ENCODE measurements at places on chromosomes 16 and 17.

DNA sequence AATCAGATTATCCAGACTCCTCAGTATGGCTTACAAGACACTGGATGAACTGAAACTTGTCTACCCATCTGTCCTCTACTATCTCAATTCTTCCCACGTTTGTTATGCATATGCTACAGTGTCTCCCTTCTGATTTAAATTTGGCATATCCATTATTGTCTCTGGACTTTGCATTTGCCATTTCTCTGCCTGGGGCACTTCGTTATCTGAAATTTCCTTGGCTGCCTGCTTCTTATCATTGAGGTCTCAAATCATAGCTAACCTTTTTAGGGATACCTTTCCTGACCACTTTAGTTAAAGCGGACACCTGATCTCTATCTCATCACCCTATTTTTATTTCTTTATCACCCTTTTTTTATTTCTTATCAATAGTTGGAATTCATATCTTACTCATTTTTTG lies 853.4 kb downstream of the KCNJ2 start:
- DNase-seq = no peak

DNA sequence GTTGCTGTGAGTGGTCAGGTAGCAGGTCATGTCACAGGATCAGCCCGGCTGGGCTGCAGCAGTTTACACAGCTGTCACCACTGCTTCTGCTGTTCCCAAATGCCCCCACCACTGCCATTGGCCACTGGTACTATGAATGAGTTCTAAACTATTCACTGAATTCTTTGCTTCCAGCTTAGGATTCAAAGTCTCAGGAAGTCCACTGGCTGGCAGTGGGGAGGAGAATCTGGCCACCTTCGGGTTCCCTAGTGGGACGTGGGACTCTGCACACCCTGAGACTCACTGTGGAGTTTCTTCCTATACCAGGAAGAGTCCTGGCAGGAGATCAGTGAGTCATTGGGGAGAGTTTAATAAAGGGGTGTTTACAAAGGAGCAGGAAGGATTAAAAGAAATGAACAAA lies 6.9 kb downstream of the MT1X start:
- no peak for DNase-seq

- no peak for DNase-seq
Measured at GRCh38 chr16:1297018-1297696, 12.3 kb upstream of the UBE2I start.

DNA sequence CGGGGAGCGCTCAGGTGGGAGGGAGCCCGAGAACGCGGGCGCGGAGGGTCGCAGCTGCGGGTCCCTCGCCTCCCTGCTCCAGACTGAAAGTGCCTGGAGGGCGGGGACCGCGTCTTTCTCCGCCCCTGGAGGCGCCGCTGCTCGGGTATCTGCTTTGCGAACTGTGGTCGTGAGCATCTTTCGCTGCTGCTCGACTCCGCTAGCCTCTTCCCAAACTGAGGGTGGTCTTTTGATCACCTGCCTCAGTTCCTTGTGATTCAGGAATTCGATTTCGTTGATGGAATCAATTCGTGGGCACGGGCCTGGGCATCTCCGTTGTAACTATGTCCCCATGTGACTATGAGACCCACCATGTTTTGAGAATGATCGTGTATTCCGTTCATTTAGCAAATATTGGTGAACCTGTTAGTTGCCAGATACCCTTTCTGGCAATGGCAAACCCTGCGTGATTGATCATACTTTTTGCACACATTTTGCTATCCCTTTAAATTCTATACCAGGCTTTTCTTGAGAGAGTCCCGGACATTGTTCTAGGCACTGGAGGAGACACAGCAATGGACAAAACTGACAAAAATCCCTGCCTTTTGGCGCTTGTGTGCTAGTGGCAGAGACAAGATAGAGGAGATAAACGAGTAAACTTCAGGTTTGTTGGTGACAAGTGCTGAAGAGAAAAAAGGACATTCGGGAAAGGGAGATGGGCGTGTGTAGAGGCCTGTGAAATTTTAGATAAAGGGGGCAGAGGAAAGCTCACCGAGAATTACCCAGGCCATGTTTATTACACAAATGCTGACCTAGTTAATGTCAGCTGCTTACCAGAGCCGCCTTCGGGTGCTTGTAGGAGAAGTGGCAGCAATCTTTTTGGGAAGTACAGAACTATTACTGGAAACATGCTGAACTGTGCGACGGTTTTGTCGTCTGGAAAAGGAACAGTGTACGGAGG lies 948 bp downstream of the UTP18 start:
- DNase-seq = no peak

DNA sequence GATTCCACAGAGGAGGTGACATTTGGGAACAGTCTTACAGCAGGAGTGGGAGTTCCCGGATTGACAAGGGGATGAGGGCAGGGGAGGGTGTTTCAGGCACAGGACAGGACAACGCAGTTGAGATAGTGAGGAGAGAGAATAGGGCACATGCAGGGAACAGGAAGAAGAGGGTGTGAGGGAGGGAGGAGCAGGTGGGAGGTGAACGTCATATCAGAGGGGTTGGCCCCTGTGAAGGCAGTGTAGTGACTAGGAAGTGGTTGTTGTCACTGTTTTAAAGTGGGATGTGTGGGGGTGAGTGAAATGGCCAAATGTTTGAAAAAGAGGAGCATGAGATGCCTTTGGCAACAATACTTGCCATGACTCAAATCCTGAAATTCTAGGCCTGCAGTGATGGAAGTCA lies 12.2 kb downstream of the PRKCB start:
- DNase-seq = no peak

GRCh38 chr17:15311996-15312395 lies 29.4 kb downstream of the TEKT3 start:
- no peak for DNase-seq

DNA sequence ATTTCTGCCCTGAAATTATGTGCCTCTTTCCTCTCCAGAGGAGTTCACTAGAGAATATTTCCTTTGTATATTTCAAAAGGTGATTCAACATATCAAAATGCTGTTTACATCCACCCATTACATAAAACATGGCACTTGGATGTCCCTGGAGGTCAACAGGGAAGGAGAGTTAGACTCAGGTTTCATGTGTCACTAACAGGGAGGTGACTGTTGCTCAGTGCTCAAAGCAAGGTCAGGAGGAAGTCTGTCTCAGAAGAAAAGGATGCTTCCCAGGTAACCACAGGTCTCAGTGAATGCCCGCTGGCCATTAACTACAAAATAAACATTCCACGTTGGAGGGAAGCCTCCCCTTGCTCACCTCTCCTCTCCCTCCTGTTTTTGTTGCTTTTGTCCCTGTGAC lies 198.6 kb downstream of the AXIN2 start:
- no peak for DNase-seq

DNA sequence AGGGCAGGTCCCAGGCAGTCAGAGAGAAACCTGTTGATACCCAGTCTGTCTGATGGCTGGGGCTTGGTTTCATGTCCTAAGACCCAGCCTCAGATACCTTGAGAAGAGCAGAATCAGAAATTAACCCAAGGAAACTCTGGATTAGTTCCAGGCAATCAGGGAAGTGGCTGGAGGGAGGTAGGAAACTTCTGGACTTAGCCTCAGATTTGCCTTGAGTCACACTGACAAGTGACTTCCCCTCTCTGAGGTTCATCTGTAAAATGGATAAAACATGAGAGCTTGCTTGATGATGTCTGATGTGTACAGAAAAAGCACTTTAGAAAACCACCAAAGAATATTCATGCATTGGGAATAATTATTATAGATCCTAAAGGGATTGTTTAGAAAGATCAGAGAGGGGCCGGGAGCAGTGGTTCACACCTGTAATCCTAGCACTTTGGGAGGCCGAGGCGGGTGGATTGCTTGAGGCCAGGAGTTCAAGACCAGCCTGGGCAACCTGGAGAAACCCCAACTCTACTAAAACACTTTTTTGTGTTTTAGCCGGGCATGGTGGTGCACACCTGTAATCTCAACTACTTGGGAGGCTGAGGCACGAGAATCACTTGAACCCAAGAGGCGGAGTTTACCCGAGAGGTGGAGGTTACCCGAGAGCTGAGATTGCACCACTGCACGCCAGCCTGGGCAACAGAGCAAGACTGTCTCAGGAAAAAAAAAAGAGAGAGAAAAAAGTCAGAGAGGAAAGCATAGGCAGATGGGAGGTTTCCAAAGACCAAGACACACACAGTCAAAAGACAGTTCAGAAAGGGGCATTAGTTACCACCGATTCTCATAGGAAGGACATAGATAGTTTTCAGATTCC lies 3.8 kb downstream of the CIITA start:
- DNase-seq = no peak

DNA sequence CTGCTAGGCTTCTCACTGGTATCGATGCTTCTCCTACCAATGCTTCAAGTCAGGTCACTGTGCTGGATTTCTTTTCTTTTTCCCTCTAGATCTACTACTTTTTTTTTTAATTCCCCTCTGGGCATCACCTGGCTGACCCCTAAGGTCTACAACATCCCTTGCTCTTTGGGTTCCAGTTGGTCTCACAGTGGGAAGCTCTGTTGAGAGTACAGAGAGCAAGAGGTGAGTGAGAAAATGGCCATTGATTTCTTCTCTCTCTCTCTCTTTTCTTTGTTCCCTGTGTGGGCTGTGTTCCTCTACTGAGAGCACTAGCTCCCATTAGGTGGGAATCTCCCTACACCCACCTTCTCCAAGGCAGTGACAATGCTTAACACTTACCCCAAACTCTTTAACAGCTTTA lies 413.4 kb downstream of the KCNJ2 start:
- DNase-seq = no peak

DNA sequence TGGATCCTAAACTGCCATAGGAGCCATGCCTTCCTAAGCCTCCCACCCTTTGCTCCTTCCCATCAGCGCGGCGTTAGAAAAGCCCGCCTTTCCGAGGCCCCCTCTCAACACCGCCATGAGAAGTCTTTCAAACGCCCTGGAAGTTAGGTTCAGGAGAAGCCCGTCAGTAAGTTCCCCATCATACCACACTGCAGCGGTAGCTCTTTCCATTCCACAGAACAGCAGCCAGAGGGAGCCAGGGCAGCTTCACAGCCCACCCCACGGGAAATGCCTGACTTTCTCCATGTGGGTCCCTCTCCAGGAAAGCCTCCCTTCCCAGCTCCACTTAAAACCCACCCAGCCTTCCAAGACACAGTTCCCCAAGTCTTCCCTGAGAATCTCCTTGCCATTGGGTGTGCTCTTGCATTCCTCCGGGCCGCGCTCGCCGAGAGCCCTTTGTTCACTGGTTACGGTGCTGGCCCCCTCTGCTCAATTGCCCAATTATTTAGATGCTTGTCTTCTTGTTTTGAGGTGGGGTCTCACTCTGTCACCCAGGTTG lies 28.7 kb downstream of the KIAA0513 start:
- DNase-seq = no peak

DNA sequence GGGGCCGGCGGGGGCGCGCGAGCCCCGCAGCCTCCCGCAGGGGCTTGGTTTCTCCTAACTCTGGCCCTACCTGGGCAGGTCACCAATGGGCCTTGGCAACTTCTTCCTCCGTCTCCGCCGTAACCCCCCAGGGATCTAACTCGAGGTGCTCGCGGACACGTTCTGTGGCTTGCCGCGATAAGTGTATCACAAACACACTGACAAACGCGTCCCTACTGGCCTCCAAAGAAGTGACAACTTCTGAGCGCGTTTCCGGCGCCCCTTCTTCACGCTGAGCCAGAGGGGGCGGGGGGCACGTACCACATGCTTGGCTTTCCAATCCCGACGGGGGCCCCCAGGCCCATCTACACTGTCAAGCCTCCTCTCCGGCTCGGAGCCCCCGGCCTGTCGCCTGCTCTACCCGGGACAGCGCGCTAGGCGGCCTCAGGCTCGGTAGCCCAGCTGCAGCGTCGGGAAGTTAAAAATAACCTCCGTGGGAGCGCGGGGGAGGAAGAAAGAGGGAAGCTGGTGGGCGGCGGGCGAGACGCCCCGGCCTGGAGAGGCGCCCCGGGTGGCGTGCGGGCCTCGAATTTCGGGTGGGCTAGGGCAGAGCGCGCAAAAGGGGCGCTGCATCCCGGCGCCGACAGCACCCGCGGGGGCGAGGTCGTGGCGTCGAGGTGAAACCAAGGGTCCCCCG lies 725 bp upstream of the SPHK1 start:
- DNase-seq = no peak

DNA sequence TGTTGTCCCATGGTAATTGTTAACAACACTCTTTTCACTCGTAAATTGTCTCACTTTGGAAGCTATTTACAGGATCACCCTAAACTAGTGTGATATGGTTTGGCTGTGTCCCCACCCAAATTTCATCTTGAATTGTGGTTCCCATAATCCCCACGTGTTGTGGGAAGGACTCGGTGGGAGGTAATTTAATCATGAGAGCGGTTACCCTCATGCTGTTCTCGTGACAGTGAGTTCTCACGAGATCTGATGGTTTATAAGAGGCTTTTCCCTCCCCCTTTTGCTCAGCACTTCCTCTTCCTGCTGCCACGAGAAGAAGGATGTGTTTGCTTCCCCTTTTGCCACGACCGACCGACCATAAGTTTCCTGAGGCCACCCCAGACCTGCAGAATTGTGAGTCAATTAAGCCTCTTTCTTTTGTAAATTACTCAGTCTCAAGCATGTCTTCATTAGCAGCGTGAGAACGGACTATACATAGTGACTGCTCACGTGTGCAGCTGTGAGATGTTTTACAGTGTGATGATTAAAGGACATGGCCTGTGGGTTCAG lies 34.4 kb downstream of the DNAH3 start:
- no peak for DNase-seq

- no peak for DNase-seq
Measured at GRCh38 chr16:54446639-54447038, 160.1 kb upstream of the IRX3 start.

- no peak for DNase-seq
Measured at GRCh38 chr17:39177256-39177655, 11.3 kb upstream of the ARL5C start.

- no peak for DNase-seq
Measured at GRCh38 chr17:61158376-61158775, 241.3 kb upstream of the TBX2 start.

DNA sequence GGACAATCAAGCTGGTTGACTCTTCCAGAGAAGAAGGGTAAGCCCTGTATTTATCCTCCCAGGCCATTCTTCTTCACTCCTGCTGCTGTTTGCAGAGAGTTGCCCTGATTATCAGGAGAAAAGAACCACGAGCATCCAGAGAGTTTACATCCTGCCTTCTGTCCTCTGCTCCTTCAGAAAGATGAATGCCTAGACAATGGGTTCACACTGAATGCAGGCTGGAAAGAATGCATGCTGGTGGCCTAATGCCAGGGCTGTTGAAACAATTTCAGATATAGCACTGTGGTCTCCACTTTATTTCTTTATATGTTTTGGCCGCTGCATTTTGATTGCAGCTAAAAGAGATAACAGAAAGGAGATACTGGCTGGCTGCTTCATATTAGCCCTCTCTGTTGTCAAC lies 21.2 kb upstream of the HAS3 start:
- no peak for DNase-seq

DNA sequence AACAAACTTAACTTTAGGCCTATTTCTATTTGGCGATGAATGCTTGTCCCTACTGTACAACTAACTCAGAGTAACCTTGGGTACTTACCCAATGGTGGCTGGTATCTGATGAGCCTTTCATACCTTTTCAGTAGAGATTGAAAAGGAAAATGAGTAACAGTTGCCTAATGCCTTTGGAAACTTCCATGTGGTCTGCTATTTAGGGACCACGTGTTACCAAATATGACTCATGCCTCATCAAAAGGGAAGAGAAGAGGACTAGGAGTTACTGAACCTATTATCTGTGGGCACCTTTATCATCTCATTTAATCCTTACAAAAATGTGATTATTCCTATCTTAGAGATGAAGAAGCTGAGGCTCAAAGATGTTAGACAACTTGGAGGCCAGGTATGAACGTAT lies 8.1 kb downstream of the MYOCD start:
- DNase-seq = no peak
